GM06990 (cell line): ENCODE measurements at places on chromosomes 1 and 21.
A peak's percentile ranks its signal among the peaks of the same experiment; 100 is the strongest.

GRCh38 chr1:3219005-3219790 is 150.2 kb downstream of the PRDM16 start:
- no peak for DNase-seq

- DNase-seq: no peak
These were observed 7.4 kb downstream of the LHX9 start for GRCh38 chr1:197924516-197925123.

GRCh38 chr1:11458811-11459275 is 20.1 kb upstream of the DISP3 start:
- DNase-seq: no peak

GRCh38 chr1:246875041-246876026 is 56.4 kb downstream of the AHCTF1 start:
- DNase-seq: peak; percentile 18

DNA sequence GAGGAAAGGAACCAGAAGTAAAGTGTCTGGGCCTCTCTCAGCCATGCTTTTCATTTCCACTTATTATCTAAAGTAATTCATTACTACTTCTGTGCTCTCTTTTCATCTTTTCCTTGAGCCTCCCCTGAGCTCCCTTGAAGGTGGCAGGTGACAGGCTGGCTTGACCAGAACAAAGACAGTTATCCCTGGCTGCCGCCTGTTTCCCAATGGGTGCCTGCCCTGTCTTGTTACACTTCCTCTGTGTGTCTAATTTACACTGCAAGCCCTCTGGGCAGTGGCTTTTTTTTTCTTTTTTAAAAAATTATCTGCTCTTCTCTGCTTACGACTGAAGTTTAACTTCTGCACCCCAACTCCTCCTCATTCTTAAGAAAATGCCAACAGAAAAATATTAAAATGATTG is 113.4 kb downstream of the NGF start:
- DNase-seq: no peak

- no peak for DNase-seq
These were observed 140.3 kb downstream of the PLPP3 start for GRCh38 chr1:56438901-56439551.

- no peak for DNase-seq
These were observed 9.9 kb downstream of the AMPD2 start for GRCh38 chr1:109629372-109630030.

GRCh38 chr1:89261926-89262515 is 10.6 kb downstream of the GBP5 start:
- DNase-seq: no peak

DNA sequence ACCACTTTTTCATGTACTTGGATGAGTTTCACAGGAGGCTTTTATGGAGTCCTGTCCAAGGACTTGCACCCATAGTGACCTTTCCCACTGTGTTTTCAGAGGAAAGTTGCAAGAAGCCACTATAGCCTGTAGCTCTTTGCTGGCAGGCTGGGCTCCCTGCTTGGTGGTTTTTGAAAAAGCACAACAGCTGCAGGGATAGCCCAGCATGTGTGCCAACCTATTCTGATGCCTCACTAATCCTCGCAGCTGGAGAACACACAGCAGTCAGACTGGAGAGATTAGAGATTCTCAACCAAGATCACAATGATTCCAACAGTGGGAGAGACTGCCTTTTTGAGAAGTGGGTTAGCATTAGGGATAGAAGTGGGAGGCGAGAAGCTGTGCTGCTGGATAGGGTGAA is 24.1 kb upstream of the ARHGEF11 start:
- no peak for DNase-seq

GRCh38 chr1:221292652-221293051 is 413.4 kb downstream of the HLX start:
- DNase-seq: no peak

- no peak for DNase-seq
These were observed 3.7 kb downstream of the BACH1 start for GRCh38 chr21:29302359-29302875.

DNA sequence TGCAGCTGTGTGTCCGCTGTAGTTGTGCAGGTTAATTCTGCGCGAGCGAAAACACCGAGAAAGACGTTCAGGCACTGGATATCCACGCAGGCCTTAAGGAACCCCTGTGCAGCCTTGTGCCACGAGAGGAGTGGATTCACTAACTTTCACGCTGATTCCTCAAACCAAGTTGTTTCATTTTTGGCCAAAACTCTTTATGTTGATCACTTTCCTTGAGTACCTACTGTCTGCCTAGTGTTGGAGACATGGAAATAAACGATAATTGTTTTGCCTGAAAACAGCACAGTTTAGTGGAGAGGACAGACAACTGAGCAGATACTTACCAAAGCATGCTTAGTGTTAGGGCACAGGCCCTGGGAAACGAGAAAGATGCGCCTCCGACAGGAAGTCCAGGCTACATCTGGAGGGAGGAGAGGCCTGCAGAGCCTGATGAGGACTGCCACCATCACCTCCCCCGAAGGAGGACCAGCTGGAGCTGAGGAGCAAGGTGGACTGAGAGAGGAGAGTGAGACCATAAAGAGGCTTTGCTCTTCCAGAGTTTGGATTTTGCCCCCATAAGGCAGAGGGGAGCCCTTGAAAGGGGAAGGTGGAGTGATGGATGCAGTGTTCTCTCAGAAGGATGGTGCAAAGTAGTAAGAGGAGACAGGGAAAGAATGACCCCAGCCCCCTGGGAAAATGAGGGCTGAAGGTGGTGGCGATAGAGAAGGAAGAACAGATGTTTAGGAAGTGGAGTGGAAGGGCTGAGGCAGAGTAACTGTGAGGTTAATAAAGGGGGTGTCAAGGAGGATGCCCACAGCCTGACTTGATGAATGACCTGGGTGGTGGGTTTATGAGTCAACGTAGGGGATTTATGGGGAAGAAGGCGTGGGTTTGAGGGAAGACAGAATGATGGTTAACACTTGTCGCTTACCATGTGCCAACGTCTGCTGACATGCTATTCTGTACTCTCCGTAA is 956 bp upstream of the SCAF4 start:
- DNase-seq: peak; percentile 42

DNA sequence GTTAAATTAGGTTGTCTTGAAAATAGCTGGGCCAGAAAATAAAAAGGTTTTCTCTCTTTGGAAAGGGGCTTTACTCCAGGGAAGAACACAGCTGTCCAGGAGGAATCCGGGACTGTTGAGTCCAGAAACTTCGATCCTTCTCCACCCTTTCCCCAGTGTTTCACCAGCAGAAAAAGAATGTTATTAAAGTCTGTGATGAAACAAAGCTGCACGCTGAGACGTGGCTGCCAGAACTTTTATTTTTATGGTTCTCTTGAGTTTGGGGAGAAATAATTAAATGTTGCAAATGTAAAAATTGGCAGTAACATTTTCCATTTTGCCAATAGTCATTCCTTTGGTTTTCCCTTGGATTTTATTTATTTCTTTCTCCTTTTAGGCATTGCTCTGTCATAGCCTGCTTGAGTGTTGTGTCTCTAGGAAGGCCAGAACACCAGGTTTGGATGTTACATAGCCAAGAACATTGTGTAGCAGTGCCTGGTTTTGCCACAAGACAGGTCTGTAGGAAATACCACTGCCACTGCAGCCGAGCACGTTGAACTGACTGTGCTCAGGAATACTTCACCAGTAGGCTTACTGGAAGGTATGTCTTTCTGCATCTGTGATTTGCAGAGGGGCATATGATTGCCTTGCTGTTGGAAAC is 87.4 kb downstream of the ROR1 start:
- DNase-seq: no peak

- DNase-seq: no peak
These were observed 155.8 kb upstream of the KAZN start for GRCh38 chr1:14442669-14443068.

GRCh38 chr1:166884040-166884642 is 8.1 kb upstream of the TADA1 start:
- peak; percentile 27 for DNase-seq

GRCh38 chr1:87388411-87388810 is 59.7 kb downstream of the LMO4 start:
- DNase-seq: no peak

- no peak for DNase-seq
These were observed 2.5 kb upstream of the ATF6 start for GRCh38 chr1:161763522-161764098.

DNA sequence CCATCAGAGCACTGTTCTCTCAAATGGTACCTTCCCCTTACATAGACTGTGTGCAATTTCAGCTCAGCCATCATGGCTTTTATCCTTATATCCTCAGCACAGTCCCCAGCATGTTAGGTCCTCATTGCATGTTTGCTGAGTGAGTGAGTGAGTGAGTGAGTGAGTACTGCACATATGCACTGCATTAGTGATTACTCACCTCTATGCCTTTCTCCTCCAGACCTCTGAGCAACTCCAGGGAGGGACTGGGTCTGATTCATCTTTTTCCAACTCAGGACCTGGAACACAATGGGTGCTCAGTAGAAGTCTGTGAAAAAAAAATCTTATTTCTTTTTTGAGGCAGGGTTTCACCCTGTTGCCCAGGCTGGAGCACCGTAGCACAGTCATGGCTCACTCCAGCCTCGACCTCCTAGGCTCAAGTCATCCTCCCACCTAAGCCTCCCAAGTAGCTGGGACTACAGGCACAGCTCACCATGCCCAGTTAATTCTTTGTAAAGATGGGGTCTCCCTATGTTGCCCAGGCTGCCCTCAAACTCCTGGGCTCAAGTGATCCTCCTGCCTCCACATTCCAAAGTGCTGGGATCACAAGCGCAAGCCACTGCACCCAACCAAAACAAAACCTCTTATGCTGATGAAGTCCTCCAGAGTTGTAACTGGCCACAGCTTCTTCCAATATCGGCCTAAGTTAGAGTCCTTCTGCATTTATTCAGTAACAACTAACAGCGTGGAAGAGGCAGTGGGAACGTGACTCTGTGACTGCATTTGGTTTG is 23.7 kb downstream of the RNU5D-1 start:
- DNase-seq: no peak

DNA sequence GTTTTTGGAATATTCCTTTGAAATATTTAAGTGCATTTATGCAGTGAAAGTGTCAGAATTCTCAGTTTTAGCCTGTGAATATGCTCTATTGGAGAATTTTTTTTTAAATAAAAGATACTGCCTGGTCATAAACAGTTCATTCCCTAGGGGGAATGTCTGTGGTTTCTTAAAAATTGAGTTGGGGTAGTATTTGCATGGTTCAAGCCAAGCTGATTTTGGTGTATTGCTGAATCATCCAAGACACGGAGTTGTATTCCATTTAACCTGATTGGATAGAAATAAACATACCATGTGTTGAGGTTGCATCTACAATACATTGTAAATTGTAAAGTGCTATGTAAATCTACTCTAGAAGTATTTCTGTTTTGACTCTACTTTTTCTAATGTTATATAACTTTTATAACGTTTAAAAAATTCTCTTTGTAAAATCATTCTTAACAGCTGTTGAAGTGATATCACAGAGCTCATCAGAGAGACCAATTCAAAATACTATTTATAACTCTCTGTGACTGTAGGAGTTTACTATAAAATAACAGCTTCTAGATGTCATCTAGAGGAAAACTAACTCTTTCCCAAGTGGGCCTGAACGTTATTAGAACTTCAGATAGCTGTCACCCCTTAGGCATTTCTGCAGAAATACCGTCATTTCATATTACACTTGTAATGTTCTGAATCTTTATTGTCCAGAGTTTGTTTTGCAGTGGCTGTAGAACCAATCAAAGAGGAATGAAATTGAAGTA is 199.1 kb downstream of the USP25 start:
- no peak for DNase-seq

DNA sequence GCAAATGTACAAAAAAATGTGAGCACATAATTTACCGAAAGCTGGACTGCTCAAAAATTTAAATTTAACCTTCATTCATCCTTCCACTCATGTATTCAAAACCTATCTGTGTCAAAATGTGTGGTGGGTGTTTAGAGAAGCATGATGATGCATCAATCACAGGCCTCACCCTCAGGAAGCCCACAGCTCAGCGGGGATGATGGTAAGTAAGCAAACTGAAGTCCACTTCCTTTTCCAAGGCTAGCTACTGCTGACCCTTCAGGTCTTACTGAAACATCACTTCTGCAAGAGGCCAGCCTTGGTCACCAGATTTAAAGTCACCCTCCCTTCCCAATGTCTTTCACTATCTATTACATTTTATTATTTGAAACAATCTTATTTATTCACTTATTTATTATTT is 254.5 kb downstream of the DNM3 start:
- DNase-seq: no peak

DNA sequence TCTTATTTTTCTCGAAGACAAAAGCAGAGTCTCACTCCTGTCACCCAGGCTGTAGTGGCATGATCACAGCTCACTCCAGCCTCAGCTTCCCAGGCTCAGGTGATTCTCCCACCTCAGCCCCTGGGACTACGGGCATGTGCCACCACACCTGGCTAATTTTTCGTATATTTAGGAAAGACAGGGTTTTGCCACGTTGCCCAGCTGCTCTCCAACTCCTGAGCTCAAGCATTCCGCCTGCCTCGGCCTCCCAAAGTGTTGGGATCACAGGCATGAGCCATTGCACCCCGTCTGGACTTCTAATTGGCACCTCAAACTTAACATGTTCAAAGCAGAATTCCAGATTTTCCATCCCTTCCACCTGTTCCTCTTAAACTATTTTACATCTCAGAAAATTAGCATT is 19.0 kb upstream of the LRRC8C start:
- no peak for DNase-seq

- peak; percentile 72 for DNase-seq
These were observed 3.9 kb upstream of the IFNLR1 start for GRCh38 chr1:24190983-24191461.

- DNase-seq: no peak
These were observed 860 bp downstream of the IVL start for GRCh38 chr1:152909206-152909605.

DNA sequence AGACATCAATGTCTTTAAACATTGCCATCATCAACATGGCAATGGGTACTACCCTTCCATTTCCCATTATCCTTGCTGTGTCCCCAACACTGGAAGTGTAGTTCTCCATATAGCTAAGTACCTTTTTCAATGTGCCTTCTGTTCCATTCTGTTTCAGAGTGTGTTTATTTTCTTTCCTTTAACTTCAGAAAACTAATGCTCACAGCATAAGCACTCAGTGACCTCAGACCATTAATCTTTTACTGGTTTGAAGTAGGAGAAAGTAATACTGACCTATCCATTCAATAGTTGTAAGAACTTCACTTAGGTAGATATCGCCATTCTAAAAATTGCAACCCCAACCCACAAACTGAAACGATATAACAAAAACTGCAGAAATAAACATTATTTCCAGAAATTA is 37.8 kb downstream of the KCNJ15 start:
- DNase-seq: no peak

GRCh38 chr1:242083742-242084141 is 84.8 kb upstream of the MAP1LC3C start:
- no peak for DNase-seq

DNA sequence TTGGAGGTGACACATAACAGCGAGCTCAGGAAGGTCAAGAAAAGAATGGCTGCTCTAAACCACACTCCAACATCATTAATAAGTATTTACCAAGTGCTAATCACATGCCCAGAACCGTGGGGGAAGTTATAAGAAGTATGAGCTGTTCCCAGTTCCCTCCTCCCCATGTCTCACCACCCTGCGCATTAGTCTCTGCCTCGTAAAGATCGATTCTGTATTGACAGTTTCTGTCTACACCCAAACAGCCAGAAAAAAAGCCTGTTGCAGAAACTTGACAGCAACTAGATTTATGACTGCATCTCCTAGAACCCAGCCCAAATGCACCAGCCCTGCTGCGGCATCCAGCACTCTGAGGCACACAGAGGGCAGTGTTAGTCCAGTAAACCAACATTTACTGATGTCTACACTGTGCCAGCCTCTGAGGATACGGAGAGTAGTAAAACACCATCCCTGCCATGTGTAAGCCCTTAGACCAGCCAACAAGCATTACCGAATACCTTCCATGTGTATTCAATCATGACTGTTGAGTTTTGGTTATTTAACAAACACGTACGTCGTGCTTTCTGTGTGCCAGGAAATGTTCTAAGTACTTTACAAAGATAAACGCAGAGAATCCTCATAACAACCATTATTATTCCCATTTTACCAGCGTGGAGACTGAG is 63.6 kb upstream of the ZBTB40 start:
- no peak for DNase-seq
